HT-29 (cell line): ENCODE measurements at places on chromosomes 1 and 21. TPM values are rescaled to one million over a fixed set of nuclear protein-coding genes. Genes with fewer than 3 reads are reported as not detected.
A peak's percentile ranks its signal among the peaks of the same experiment; 100 is the strongest.

DNA sequence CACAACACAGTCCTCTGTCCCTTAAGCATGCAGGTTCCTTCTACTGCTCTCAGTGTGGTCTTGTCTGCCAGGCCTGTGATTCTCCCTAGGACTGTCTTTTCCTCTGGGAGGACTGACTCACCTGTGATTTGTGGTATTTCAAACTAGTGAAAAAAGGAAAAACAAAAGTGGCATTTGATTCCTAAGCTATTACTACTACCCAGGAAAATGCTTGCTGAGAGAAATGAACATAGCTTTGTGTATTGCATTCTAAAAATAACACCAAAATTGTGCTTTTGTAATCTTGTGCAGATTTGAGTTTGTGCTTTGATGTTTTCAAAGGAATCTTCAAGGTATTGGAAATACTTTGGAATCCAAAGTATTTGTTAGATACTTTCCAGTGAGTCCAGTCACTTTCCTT is 57.0 kb downstream of the GPR161 start:
- DNase-seq: no peak

DNA sequence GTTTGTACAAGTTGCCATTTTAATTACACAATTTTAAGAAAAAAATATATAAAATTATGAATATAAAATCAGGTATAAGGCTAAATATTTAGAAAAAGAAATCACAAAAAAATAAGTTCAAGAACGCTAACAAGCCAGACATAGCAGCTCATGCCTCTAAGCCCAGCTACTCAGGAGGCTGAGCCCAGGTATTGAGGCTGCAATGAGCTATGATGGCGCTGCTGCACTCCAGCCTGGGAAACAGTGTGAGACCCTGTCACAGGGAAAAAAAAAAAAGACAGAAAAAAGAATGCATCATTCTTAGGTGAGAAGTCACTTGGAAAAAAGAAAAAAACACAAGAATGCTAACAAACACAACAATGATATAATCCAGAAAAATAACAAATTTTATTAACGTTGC is 112.3 kb upstream of the PRDX6 start:
- DNase-seq: no peak

DNA sequence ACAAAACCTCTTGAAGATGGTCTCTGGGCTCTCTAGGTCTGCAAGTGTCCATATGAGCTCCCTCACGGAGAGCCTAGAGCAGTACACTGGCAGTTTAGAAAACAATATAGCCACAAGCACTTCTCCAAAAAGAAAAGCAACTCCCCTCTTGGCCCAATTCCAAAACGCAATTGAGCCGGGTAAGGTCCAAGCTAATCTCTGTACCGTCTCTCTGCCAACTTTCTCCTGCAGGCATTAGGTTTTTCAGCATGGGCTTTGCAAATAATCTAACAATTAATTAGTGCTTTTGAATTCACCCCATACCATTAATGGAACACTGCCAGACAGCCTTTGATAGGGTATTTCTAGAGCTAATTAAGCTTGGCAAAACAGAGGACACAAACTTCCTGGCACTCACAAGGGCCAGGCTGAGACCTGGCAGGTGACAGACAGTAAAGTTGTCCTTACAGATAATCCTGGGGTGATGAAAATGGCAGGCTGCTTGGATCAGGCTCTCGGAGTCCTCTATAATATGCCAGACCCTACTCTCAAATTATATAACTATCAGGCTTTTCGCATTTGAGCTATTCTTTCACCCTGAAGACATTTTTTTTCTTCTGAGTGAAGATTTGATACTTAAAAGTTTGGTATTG is 39.8 kb downstream of the TGFBR3 start:
- DNase-seq: peak; percentile 31

DNA sequence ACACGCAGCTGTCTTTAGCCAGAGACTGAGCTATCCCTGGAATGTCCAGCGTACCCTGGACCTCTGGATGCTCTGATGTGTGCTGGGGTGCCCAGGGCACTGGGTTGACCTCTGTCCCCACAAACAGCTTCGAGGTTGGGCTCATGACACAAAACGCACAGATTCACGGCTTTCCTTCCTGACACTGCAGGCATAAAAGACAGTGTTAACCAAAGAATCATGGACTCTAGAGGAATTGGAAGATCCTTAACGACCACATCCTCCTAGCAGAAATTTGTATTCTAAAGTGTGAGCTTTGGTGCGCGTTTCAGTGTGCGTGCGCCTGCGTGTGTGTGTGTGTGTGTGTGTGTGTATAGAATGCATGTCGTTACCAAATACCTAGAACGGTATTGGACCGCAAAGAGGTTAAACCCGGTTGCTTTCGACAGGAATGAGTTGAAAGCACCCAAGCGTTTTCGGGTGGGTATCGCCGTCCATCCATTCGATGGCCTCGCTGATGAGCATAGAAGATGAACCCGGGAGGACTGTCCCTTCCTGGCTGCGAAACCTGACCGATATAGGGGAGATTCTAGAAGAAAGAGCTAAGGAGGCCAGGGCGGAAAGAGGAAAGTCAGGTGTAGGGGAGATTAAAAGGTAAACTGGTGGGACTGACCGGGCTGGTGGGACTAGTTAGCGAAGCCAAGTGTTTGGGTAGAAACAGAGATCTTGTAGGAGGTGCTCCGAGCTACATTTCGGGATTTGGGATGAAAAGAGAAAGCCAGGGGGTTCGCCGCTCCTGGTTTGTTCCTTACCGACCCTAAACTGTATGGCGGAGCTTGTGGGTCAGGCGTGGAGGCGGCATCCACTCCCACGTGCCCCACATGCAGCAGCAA is 6.8 kb upstream of the LHX9 start:
- no peak for DNase-seq

DNA sequence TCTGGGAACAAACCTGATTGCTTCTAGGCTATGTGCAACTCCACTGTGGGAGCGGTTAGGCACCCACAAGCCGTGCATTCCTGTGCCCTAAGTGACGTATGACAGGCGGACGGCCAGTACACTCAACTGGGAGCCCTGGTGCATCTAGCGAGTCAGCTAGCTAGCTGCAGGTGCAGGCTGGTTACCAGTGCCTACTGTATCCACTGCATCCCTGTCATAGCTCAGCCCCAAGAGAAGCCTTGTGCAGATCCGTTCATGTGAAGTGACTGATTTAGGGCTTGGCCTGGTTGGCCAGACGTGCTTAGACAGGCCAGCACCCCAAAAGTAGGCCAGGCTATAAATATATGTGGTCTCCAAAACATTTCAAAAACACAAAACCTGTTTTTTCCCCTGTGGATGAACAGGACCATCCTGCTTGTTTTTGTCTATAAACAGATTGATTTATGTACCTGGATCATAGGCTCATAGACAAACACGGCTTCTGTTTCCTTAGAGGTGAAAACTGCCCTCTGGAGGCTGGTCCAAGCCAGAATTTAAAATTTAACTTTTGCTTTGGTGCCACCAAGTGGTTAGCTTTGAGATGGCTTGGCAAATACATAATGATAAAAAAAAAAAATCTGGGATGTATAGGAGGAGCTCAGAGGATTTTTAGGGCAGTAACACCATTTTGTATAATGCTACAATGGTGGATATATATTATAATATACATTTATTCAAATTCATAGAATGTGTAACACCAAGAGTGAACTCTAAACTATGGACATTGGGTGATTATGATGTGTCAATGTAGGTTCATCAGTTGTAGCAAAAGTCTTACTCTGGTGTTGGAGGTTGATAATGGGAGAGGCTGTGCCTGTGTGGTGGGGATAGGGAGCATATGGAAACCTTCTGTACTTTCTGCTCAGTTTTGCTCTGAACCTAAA is 68.5 kb downstream of the GIPC2 start:
- DNase-seq: peak; percentile 88

- no peak for DNase-seq
Observed at GRCh38 chr21:42308914-42309752, 6.1 kb downstream of the TFF3 start.

Gene LCA5L
- 0.81 TPM in 1 of 2 replicates, not detected in the other for total RNA-seq

Gene S100A2
- total RNA-seq: 17.9 and 26.4 TPM in 2 replicates

Gene FAM72D
- total RNA-seq: 1.8 and 3.5 TPM in 2 replicates

Gene FBXO2
- not detected in 2 replicates for total RNA-seq

Gene SPTA1
- total RNA-seq: not detected in 2 replicates

Gene CDC20
- 278 and 304 TPM in 2 replicates for total RNA-seq
